ENCODE measurements at places on chromosomes 11 and 22.

GRCh38 chr11:84673753-84674152 is 953.4 kb downstream of the DLG2 start:
- DNase-seq, result no peak

GRCh38 chr22:22423681-22424080 is 84.9 kb downstream of the ZNF280B start:
- DNase-seq, result no peak

GRCh38 chr11:69480547-69481392 is 693 bp upstream of the LINC01488 start:
- DNase-seq, result no peak

GRCh38 chr11:118660681-118661424 is 18.6 kb downstream of the TREH start:
- no peak for DNase-seq

DNA sequence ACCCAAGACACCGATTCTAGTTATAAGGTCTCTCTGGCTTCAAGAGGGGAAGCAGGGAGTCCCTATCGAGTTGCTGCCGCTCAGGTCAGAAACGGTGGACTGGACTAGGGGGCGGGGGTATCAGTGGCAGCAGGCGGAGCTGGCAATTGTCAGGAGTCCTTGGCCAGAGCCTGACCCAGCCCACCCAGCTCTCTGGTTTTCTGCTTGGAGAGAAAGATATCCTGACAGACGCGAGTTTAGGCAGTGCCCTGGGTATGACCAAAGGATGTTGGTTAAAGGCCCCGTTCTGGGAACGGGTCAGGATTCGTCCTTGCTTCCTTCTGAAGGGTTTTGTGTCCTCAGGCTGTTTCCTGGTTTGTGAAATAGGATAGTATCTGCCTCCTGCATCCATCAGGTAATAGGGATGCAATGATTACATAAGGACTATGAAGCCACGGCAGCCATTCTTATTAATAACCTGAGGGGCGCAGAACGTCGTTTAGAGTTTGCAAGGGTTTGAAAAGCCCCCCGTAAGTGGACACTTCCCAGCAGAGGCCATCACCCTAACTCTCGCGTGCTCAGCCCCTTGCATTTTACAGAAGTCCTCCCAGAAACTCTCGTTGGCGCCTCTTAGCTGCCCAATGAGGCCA is 700 bp upstream of the DEPDC5 start:
- no peak for DNase-seq

- DNase-seq, result no peak
These were observed 28.7 kb downstream of the UPB1 start for GRCh38 chr22:24523873-24524272.

DNA sequence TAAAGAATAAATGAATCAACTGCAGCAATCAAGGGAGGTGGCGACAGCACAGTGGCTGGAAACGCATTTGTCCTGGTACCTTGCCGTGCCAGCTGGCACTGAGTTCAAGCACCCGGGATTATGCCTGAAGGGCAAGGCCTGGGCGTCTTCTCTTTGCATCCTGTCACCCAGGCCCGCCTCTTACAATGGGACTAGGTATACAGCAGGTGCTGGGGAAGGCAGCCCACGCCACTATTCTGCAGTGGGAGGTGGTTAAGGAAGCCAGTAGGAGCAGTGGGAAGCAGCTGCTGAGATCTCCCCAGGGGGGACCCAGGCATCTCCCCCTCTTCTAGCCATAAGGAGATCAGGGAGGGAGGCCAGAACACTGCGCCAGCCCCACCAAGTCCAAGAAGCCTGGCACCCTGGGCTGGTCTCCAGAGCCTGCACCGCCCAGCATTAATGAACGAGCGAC is 15.3 kb upstream of the BAIAP2L2 start:
- no peak for DNase-seq

GRCh38 chr11:10954184-10954583 is 96.3 kb upstream of the ZBED5 start:
- no peak for DNase-seq

- no peak for DNase-seq
These were observed 35.5 kb downstream of the RPL27A start for GRCh38 chr11:8717876-8718753.

- no peak for DNase-seq
These were observed 220.8 kb upstream of the SNX19 start for GRCh38 chr11:131137046-131137445.

- DNase-seq, result no peak
These were observed 1.5 kb downstream of the TPBGL start for GRCh38 chr11:75241906-75242644.

DNA sequence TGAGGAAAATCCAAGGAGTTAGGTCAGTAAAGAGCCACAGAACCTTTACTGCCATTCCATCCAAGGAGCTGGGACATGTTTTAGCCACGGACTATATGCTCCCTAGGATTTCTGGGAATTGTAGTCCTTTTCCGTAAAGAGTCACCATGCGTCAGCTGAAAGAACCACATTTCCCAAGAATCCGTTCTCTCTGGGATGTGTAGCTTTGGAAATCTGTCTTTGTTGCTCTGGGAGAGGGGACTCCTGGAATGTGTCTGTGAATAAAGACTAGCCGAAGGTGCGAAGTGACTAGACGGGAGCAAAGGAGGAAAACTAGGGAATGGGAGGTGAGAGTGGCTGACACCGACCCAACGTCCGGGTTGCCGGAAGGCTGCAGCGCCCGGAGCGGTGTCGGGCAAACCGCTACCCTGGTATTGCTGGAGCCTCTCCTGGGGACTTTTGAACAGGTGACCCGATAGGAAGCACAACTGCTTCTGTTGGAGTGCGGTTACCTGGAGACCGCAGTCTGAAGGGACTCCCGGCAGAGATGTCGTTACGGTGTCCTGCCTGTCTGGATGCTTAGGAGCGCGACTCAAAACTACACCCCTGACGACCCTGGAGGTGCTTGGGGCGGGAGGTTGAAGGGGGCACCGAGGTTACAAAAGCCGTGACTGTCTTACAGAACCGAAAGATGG is at the start of gene IFTAP:
Gene IFTAP (plus strand): TSS at position 187 of the 674 bp plus-strand sequence. CDS start 15,602 bp downstream, outside the sequence.
- DNase-seq, result no peak

DNA sequence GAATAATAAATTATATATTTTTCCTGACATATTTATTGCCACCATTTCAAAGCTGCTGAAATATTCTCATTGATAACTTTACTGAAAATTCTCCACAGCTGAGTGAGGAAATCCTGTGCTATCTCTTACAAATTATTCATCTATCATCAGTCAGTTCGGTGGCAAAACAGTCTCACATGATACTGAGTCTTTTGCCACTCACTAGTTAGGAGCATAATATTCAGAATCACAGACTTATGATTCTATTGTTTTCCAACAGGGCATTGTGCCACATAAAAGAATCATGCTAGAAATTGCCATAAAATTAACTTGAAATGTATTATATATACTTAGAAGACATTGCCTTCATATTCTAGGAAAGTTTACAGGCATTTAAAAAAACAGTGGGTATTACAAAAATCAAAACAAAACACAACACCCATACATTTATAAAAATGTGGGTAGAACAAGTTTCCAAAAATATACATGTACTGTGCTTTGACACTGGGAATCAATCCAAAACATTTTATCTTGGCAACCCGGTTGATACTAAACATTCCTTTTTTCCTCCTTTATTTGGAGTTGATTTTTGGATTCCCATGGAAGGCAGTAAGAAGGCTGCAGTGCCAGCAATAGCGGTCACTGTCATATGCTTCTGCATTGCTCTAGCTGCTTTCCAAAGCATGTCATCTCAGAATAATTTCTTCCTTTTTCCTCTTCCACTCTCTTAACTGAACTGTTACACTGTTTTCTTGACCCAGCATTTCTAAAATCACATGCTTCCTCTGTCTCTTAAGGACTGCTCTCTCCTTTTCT is 42.5 kb downstream of the ATG16L2 start:
- DNase-seq, result no peak

- no peak for DNase-seq
These were observed 31.3 kb downstream of the CTNND1 start for GRCh38 chr11:57792870-57793269.

DNA sequence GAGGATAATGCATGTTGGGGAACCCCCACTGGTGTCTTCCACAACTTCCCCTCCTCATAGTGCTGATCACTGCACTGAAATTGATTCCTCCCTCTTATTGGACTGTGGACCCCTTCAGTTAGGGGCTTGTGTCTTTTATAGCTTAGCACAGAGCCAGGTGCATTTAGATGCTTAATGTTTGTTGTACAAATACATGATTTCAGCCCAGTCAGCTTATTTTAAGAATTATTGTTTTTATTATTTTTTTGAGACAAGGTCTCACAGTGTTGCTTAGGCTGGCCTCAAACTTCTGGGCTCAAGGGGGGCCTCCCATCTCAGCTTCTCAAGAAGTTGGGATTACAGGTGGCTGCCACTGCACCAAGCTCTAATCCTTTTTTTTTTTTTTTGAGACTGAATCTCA is 8.2 kb downstream of the THY1 start:
- no peak for DNase-seq

GRCh38 chr11:65489706-65490320 is 9.0 kb upstream of the MALAT1 start:
- no peak for DNase-seq

DNA sequence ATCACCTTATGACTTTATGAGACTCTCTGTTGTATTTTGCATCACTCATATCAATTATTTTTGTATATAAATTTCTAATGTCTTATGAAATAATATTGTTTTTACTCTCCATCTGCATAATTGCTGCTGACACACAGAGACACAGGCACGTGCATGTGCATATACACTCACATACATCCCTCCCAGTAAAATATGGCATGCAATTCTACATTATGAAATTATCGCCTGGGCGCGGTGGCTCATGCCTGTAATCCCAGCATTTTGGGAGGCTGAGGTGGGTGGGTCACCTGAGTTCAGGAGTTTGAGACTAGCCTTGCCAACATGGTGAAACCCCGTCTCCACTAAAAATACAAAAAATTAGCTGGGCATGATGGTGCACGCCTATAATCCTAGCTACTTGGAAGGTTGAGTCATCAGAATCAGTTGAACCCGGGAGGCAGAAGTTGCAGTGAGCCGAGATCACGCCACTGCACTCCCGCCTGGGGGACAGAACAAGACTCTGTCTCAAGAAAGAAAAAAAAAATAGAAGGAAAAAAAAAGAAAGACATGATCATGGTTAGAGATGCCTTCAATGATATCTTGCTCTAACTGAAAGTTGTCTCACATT is 96.7 kb upstream of the LUZP2 start:
- DNase-seq, result no peak

- no peak for DNase-seq
These were observed 57.0 kb downstream of the BRD1 start for GRCh38 chr22:49770547-49771265.

GRCh38 chr11:42647993-42648392 is 663.8 kb upstream of the API5 start:
- DNase-seq, result no peak

GRCh38 chr22:40651057-40651456 is 14.5 kb upstream of the MRTFA start:
- no peak for DNase-seq

GRCh38 chr11:129190087-129190486 is 2.0 kb downstream of the ARHGAP32 start:
- no peak for DNase-seq
